Panc1 (cell line): ENCODE measurements at places on chromosomes 12 and 14.
A peak's percentile ranks its signal among the peaks of the same experiment; 100 is the strongest.

DNA sequence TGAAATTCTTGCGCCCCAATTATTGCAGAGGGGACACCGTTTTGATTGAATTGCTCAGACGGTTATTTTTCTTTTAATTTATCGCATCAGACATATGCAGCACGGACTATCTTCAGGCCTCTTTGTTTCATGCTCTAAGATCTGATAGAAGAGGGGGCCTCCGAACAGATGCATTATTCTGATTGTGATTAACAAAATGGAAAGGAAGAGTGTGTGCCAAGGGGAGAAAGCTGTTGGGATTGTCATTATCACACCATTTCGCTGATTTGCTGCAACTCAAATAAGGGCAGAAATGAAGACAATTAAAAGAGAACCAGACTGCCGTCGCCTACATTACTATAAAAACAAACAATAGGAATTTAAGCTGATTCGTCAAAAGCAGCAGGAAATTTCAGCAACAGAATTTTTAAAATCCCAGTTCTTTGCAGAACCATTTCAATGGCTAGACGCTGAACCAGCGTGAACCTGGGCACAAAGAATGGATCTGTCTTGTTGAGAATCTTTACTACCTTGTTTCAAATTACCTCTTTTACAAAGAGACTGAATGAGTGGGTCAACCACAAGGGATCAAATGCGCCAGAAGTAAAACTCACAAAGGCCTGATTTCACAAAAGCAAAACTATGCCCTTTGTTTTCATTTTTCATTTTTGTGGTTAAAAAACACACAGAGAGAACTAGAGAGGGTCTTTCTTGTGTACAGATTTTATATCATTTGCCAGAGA, 30.6 kb downstream of the TMEM132D start:
- DNase-seq: no peak

DNA sequence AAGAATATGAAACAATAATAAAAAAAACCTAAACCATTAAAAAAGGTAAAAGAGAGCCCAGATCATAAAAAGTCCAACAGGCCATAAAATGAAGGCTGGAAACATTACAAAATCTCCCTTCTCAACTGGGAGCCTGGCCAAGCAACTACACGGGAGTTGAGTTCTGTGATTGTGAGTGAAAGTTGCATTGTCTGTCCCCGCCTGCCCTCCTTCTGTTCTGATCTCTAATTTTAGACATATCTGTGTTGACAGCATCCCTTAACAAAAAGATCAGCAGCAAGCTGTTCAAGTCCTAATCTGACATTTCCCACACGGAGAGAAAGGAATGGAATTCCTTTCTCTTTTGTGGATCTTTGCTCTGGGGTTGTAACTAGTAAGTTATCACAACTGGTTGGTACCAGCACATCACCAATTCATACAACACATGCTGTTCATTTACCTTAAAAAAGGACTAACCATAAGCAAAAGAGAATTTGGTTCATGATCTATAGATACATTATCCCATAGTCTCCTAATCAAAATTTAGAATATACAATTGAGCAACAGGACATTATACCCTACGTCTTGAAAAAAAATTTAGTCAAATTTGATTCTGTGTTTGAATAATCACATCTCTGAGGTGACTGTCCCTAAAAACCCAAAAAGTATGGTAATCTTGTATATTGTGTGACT, 205.1 kb upstream of the GZMB start:
- DNase-seq: no peak

DNA sequence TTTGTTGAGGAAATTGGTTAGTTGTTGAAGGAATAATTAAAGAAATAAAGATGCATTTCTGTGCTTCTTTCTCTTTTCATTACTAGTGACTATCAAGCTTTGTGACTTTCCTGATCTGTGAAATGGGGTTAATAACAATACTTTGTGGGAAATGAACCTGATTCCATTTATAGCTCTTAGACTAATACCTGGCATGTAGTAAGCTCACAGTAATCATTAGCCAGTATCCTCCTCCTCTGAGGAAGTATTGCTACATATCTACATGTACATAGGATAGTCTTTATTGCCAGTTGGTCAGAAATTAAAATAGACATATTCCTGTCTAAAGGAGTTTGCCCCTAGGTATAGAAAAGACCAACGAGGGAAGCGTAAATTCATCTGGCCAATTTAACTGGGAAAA, 1.8 kb upstream of the CCDC198 start:
- DNase-seq: no peak

DNA sequence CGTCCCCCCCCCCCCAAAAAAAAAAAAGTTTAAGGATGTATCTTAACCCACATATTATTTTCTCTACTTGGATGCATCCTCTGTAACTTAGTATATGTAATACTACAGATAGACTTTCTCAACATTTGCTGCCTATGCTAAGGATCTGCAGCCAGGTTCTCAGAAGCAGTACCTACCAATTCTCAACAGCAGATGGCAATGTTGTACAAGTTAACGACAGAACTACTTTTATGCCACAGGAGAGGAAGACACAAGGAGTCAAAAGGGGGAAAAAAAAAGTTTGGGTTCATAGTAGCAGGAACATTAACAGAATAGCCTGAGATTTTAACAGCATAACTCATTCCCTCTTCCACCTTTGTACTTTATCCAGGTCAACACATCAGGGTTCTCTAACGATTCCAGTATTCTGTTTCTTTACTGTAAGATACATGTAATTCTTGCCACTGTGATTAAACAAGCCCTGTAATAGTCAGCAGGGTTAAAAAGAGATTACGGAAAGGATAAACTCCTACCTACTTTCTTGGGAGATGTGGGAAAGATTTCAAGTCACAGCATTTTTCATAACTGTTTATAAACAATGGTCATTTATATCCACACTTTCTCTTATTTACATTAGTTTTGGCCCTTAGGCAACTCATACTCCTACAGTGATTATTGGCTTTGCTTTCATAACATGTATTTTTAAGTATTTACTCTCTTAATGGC, 5.7 kb upstream of the NEK9 start:
- DNase-seq: peak; percentile 55

DNA sequence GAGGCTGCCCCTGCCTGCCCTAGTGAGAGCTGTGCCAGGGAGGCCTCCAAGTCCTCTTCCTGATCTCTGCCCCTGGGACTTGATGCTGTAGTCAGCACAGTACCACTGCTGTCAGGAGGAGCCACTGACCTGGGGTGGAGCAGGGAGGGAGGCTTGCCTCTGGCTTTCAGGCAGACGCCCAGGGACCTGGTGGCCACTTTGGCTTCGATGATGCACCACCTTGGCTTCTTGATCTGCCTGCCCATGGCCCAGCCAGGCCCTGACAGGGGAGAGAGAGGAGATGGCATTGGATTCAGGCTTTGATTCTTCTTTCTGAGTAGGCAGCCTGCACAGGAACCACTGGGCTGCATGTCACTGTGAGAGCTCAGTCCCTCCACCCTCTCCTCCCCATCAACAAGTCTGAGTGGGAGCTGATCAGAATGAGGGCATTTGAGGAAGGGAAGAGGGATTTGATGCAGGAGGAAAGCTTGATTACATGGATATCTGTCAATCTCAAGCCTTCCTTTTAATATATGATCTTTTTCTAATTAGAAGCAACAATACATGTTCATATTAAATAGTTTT, 24.7 kb downstream of the TMEM63C start:
- no peak for DNase-seq

- DNase-seq: peak; percentile 4
Observed at GRCh38 chr12:5200278-5201087, 156.8 kb downstream of the KCNA5 start.

DNA sequence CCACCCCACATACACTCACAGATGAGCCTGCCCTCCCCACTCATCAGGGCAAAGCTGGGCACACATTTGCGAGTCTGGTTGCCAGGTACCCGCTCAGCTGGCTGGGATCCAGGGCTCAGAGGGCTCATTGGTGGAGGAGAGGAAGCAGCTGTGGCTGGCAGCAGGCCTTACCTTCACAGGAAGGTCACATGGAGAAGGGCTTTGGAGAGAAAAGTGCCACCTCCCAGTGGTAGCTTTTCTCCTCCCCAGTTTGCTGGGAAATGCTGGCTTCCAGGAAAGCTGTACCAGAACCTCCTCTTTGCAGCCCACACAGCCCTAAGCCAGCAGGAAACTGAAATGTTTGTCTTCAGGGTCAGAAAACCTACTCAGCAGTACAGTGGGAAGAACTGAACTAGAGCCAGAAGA, 55.6 kb downstream of the LGMN start:
- no peak for DNase-seq

GRCh38 chr12:130220706-130221100, 58.4 kb downstream of the FZD10 start:
- DNase-seq: no peak

GRCh38 chr12:28828318-28828717, 320.8 kb upstream of the FAR2 start:
- DNase-seq: no peak

DNA sequence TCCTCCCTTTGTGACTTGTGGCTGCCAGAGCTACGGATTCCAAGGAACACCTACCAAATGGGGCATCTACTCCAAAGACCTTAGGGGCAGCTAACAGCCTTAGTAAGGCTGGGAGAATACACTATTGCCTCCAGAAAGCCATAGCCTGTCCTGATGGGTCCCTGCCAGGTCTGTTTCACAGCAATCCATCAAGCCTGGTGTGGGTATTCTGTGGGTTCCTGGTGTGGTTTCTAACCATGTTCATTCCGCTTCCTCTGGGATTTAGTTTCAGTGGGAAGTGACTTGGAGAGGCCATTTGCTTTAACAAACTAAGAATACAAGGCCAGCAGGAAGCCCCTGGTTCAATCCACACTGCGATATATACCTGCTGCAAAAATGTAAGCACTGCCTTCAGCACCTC, 220.5 kb downstream of the FOXN3 start:
- DNase-seq: no peak

- DNase-seq: no peak
Observed at GRCh38 chr14:98514016-98514415, 758.0 kb downstream of the BCL11B start.

- no peak for DNase-seq
Observed at GRCh38 chr12:59645242-59645641, 49.4 kb downstream of the SLC16A7 start.

DNA sequence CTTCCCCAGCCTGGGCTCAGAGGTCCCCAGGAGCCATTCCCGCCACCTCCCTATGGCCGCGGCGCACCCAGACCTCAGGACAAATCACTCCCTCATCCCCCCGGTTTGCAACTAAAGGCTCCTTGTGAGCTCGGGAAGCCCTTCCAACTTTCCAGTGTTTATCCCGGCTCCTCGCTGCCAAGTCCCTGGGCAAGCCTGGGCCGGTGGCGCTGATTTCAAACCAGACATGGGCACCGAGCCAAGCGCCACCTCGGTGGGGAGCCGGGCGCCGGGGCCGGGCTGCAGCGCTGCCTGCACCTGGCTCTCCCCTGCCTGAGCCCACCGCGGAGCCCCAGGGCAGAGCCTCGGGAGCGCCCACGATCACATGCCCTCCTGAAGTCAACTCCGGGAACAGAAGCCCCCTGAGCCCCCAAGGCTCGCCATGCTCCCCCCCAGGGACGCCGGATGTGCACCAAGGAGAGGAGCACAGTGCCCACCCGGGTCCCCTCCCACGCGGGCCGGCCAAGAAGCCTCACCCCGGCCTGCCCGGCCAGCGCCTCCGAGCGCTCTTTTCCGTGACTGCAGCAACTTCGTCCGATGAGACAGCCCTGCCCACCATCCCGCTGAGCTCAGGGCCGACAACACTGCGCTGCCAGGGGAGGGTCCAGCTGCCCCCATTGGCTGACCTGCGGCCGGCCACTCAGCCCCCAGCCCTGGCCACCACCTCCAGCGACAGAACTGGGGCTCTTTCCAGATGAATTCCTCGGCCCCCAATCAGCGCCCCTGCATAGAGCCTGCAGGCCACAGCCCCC, 50.0 kb downstream of the NCOR2 start:
- no peak for DNase-seq

GRCh38 chr12:57623811-57624390, 9.1 kb downstream of the B4GALNT1 start:
- no peak for DNase-seq

GRCh38 chr12:39780913-39781446, 161.4 kb upstream of the ABCD2 start:
- DNase-seq: no peak

GRCh38 chr12:121050725-121051124, 11.7 kb upstream of the OASL start:
- no peak for DNase-seq

- DNase-seq: peak; percentile 15
Observed at GRCh38 chr14:81206115-81206514, 14.6 kb downstream of the GTF2A1 start.

DNA sequence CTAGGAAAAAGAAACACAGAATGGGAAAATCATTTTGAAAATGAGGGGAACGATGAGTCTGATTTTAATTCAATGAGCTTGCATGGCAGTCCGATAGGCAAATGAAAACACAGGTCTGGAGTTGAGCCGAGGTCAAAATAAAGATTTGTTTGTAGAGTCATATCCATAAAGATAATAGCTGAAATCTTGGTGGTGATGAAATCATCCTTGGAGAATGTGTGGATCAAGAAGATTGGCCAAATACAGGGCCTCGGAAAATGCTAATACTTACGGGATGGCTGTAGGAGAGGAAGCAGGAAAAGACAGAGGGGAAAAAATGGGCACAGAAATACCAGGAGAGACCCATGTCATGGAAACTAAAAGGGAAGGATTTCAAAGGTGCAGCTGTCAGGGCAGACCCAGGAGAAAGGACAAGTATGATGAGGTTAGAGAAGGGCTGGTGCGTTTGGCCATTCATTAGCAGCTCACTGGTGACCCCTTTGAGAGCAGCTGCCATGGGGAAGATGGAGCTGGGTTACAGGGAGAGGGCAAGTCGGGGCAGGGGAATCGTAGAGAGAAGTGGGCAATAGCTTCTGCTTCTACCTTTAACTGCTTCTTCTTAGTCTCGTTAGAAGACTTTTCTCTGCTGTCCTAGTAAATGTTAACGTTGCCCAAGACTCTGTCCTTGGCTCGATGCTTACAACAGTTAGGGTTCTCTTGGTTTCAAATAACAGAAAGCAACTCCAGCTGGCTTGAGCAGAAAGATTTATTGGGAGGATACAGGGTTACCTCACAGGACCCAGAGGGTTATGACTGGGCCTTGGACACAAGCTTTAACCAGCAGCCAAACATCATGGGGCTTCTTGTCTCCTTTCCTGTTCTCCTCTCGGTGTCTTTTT, 161.8 kb downstream of the EFCAB11 start:
- no peak for DNase-seq

DNA sequence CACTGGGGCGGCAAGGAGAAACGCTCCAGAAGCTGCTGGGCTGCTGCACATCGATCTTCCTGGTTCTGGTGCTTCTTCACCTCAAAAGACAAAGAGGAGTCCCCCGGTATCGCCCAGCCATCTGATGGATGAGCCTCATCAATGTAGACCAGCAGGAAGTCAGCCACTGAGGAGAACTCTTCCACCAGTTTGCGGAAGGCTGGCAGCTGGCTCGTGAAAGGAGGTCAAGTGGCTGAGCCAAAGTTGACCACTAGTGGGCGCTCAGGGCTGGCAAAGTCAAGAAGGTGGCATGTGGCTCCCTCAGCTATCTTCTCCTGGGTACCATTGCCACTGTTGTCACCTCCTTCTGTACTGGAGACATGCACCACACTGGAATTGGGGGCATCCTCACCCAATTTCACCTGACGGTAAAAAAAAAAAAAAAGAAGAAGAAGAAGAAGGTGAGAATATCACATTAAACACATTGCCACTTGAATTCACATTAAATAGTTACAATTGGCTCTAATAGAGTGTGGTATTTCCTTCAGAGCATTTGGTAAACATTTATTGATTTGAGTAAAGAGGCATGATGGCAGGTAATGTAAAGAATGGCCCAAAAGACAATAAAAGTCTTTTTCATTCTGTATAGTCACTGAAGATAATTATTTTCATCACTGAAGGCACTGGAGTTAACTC, 8.3 kb downstream of the DIO2 start:
- peak; percentile 17 for DNase-seq
